ENCODE measurements at places on chromosomes 6 and 20. TPM values are rescaled to one million over a fixed set of nuclear protein-coding genes. Genes with fewer than 3 reads are reported as not detected.

- peak; percentile 64 for DNase-seq
Observed at GRCh38 chr6:152129691-152130151, 322.2 kb downstream of the ESR1 start.

Gene UNC5CL
- total RNA-seq: 0.85 TPM

- DNase-seq: no peak
Observed at GRCh38 chr6:54850114-54850513, 3.5 kb downstream of the FAM83B start.

Gene ARMC2
- 16.2 TPM for total RNA-seq

Gene MOXD1
- 1.8 TPM for total RNA-seq

Gene LAMP5
- total RNA-seq: not detected

GRCh38 chr20:62858058-62858830 is 3.4 kb downstream of the TCFL5 start:
- no peak for DNase-seq

Gene RFX6
- not detected for total RNA-seq

DNA sequence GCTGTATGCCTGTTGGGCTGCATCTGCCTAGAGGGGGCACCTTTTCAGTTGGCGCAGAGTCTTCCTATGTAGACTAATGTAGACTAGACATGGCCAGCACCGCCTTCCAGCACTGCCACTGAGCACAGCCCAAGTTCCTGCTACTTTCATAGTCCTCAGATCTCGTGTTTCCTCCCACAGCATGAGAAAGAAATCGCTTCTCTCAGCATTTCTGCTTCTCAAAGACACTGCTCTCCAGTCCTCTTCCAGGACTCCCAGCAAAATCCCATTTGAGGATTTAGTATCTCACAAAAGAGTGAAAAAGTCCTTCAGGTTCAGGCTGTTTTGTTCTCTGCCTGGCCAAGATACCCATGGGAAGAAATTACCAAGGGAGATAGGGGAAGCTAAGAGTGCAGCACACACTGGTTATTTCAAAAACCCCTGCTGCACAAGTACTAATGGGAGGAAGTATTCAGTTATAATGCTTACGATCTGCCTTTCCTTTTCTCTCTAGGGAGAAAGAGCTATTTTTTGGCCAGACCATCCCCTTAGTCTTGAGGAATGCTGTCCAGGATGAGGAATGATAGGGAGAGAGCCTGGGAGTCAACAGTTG is 35.7 kb downstream of the OGFRL1 start:
- DNase-seq: peak; percentile 43

Gene PI16
- total RNA-seq: 125 TPM

GRCh38 chr6:74969591-74970267 is 236.1 kb downstream of the COL12A1 start:
- DNase-seq: no peak

- no peak for DNase-seq
Observed at GRCh38 chr6:107603006-107603370, 113.1 kb downstream of the SOBP start.

- DNase-seq: no peak
Observed at GRCh38 chr6:143878272-143878760, 14.0 kb downstream of the ZC2HC1B start.

DNA sequence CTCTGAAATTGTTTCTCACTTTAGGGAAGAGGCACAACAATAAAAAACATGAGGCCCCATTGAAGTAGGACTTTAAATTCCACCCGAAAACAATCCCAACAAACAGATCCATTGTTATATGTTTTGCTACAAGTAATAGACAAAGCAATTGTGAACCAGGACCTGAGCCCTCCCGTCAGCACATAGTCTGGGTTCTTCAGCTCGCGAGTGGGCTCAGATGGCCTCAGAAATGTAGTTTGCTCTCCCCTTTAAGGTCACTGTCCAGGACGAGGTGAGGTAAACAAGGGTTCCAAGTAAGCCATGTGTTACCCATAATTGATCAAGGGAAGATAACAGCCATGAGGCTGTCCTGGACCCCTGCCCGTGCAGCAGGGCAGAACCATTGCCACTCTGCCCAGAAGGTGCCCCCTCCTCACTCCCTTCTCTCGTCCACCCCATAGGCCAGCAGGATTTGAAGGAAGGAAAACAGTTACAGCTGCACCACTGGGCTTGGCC is 160.1 kb upstream of the QKI start:
- no peak for DNase-seq

DNA sequence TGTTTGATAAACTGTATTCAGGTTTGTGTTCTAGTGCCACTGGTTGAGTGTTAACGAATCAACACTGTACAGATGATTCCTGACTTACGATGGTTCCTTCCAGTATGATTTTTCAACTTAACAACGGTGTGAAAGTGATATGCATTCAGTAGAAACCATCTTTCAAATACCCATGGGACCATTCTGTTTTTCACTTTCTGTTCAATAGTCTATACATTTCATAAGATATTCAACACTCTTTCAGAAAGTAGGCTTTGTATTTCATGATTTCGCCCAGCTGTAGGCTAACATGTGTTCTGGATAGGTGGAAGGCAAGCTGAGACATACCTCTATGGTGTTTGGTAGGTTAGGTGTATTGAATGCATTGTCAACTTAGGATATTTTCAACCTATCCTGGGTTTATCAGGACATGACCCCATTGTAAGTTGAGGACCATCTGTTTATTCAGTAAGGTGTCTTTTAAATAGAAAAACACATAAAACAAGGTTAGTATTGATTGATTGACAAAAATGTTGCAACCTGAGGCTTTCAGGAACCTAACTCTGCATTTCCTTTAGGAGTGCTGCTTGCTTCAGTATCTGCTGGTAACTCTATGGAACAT is 32.3 kb downstream of the SYNJ2 start:
- DNase-seq: no peak

Gene HTR1E
- not detected for total RNA-seq

DNA sequence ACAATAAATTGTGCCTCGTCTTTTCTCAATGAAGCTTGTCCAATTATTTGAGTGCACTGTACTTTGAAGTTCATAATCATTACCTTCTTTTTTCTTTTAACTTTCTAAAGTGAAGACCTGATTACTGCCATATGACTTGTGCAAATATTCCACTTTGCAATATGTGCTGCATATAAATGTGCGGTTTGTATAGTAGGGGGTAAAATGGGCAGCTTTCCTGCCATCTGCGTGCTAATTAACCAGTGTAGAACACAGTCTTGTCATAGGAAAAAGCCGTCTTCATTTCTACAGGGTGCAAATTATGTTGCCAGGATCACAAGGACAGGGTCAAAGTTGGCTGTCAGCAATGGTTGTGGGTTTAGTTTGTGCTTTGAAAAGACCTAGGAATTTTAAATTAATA is 397.0 kb downstream of the NKAIN2 start:
- DNase-seq: no peak

GRCh38 chr6:156599978-156600590 is 177.1 kb upstream of the ARID1B start:
- DNase-seq: peak; percentile 62

- DNase-seq: no peak
Observed at GRCh38 chr6:9250852-9251251, 815.5 kb upstream of the SLC35B3 start.

Gene TRMT6
- total RNA-seq: 11.0 TPM

Gene HAO1
- total RNA-seq: not detected

GRCh38 chr6:99613705-99614429 is 7.2 kb downstream of the PRDM13 start:
- no peak for DNase-seq

DNA sequence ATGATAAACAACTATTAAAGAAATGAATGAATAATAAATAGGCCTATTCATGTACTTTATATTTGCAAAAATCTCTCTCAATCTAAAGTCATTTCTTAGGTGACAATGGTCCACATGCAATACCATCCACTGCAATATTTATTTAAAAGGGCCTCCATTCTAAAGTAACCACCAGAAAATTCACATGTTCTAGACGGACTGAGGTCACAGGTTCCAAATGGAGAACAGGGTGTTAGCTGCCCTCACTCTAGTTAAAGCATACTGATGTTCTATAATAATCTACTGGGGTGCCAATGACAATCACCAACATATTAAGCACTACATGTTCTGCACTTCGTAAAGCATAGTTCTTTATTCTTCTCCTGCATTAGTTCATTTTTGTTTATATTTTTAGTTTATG is 1.2 kb downstream of the HBS1L start:
- no peak for DNase-seq

DNA sequence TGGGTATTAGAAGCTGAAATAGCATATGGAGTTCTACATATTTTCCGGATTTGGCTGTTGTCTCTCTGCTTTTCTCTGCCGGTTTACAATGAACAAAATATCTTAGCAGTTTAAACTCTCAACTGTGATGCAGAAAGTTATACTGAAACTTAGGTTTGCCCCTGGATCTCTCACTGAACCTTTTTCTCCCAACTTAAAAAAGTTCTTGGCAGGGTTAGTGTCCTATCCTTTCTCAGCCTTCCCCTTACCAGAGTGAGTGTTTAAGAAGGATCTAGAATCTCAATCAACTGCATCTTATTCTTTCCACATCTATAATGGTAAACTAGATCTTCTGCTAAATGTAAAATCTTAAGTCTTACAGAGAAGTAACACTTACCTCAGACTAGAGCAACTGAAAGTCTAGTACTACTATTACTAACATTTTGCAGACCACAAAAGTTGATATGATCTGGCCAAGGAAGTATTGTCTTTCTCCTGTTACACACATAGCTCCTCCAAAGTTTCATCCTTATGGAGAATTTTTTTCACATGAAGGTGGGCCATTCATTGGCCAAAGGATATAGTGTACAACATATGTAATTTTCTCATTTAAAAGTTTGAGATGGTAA is 392.3 kb upstream of the RUNX2 start:
- DNase-seq: no peak

GRCh38 chr20:25532015-25532751 is 53.1 kb downstream of the NINL start:
- no peak for DNase-seq

GRCh38 chr6:26064619-26065257 is 22.5 kb upstream of the HFE start:
- DNase-seq: no peak

- peak; percentile 28 for DNase-seq
Observed at GRCh38 chr20:62201173-62202082, 18.6 kb downstream of the MTG2 start.

Gene CST4
- not detected for total RNA-seq

DNA sequence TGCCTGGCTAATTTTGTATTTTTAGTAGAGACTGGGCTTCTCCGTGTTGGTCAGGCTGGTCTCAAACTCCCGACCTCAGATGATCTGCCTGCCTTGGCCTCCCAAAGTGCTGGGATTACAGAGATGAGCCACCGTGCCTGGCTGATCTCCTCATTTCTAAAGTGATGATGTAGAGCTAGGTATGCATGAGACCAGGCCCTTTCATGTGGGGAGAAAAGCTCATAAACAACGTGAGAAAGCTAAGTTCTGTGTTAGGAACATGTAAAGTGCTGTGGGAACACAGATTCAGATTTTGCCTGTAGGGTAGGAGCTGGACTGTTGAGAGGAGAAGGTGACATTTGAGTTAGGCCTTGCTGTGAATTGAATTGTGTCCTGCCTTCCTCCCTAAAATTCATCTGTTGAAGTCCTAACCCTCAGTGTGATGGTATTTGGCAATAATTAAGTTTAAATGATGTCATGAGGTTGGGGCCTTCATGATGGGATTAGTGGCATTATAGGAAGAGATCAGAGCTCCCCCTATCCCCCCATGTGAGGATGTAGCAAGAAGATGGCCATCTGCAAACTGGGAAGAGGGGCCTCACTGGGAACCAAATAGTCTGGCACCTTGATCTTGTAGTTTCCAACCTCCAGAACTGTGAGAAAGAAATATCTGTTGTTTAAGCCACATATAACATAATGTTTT is 49.2 kb downstream of the SCAND1 start:
- DNase-seq: no peak

DNA sequence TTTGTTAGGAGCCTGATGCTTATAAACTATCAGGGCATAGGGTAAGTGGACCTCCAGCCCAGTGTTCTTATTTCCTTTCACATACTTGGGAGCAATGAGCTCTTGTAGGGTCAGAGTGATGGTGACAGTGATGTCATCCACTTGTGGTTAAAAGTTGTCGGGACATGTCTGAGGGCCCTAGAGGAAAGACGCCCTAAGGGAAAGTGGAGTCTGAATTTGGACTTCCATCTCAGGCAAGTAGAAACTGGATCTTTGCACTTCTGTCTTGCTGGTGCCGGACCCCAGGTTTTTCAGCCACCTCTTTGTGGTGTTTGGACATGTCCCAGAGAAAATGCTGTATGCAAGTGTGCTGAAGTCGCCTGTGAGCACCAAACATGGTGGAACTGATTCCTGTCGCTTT is 900.5 kb downstream of the C6orf118 start:
- no peak for DNase-seq

- no peak for DNase-seq
Observed at GRCh38 chr6:140773276-140773675, 1359.4 kb upstream of the GJE1 start.

DNA sequence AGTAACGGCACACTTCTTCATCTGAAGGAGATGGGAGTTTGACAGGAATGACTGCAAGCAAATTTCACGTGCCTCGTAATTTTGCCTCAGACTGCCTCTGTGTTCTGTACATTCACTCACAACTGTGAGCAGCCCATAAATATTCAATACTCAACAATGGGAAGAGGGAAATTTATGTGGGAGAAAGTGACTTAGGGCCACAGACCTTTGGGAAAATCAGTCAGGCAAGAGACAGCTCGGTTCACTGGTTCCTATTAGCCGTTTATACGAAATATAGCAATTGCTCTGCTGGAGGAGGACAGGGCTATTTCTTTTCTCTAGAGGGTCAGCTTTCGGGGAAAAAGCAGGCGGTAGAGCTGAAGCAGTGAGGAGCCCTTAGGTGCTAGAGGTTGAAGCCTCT is 28.0 kb downstream of the OPN5 start:
- no peak for DNase-seq

Gene LHFPL5
- total RNA-seq: not detected

Gene ULBP1
- total RNA-seq: not detected

DNA sequence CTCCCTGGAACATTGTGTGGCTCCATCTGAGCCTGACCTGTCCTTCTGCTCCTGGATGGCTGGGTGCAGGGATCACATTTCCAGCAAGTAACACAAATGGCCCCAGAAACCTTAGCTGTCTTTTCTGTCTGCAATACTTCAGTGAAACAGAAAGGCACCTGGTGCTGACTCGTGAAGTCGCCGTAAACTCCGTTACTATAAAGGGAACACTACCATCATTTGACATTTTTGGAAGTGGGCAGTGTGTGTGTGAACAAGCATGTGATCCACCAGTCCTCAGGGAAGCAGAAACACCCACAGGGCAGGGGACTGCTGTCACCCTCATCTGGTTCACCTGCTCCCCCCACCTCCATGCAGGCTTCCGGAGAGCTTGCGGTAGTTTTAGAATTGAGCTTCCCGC is 23.9 kb downstream of the SERPINB6 start:
- no peak for DNase-seq

Gene SIGLEC1
- total RNA-seq: 9.1 TPM

- no peak for DNase-seq
Observed at GRCh38 chr6:23655525-23655924, 470.5 kb upstream of the NRSN1 start.

DNA sequence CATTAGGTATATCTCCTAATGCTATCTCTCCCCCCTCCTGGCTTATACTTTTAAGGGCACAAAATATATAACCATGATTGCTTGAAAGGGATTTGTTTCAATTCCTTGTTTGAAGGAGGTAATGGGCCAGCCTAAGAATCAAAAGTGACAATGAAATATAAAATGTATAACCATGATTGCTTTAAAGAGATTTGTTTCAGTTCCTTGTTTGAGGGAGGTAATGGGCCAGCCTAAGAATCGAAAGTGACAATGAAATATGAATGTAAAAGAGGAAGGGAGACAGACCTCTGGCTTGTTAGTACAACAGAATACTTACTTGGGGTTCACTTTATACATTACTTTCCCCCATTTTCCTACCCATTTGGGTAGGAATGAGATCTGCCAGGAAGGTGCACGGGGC is 55.5 kb downstream of the FOXC1 start:
- DNase-seq: no peak

- no peak for DNase-seq
Observed at GRCh38 chr20:36676701-36677421, 30.9 kb upstream of the SLA2 start.
